Uterus (tissue), 4 donors: ENCODE measurements at places on chromosomes 6 and 20.

GRCh38 chr6:50089911-50090310 is 40.2 kb upstream of the DEFB112 start:
- no peak for DNase-seq
- H3K27me3 ChIP-seq, result no peaks in the 10 kb centered on the region
- no peaks in the 10 kb centered on the region for H3K36me3 ChIP-seq
- H3K4me3 ChIP-seq, result no peak overlapping the region
- no peak overlapping the region for H3K27ac ChIP-seq

GRCh38 chr6:83467620-83468036 is 36.8 kb upstream of the ME1 start:
- DNase-seq, result no peak
- H3K27me3 ChIP-seq, result no peaks in the 10 kb centered on the region
- no peak overlapping the region for H3K27ac ChIP-seq
- H3K4me1 ChIP-seq, result no peaks in the 10 kb centered on the region
- no peaks in the 10 kb centered on the region for H3K36me3 ChIP-seq

DNA sequence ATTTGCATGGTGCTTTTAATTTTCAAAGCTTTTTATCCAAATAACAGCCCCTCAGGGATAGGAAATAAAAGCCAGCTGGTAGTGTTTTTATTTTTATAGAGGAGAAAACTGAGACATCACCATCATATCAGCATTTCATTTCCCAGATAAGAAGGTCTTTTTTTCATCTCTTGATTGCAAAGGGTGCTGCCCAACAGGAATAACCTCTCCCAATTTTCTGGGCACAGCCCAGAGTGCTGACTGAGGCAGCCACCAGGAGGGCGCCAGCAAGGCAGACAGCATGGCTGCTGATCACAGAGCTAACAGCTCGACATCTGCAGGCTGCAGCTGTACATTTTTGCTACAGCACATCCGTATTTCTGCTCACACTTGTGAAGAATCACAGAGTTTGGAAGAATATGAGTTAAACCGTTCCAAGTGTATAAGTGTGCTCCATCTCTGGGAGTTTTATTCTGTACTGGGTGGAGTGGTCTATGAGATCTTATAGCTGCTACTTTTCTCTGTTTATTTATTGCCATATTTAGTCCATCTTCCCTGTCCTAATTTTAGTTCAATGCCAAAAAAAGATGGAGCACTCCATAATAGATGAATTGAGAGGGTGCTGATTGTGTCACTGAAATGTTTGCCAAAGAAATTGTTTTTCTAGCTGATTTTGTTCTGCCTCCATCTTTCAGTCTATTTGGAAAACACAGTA is 85.5 kb upstream of the C20orf144 start:
- H3K36me3 ChIP-seq, result no peaks in the 10 kb centered on the region
- H3K27ac ChIP-seq, result no peak overlapping the region
- no peaks in the 10 kb centered on the region for H3K27me3 ChIP-seq
- DNase-seq, result no peak

DNA sequence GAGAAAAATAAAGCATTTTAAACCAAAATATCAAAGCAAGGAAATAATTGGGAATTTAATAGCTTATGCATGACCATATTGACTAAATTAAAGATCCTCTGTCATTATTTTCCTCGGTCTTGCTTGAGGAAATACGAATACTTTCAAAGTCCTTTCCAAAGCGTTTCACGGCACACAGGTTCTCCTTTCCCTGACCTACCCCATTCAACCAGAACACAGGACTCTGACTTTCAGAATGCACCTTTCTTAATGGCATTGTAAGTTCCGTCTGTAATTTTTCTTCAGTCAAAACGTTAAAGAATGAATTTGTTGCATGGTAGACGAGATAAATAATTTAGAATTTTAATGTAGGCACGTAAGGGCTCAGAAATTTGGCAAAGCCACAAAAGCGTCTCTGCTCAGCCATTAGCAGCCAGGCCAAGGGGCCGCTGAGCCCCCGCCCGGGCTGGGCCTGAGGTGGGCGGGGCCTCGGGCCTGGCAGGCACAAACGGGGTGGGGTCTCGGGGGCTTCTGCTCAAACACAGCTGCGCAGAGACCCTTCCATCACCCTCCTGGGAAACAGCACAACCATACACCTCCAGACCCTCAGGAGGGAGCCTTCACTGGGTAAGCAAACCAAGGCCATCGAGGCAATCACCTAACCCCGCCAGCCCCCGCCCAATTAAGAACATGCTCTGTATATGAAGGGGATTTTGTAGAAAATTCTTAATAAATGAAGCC is 3.4 kb downstream of the NEDD9 start:
- H3K4me1 ChIP-seq, result no peaks in the 10 kb centered on the region
- no peaks in the 10 kb centered on the region for H3K27me3 ChIP-seq
- no peak for DNase-seq
- H3K4me3 ChIP-seq, result peak overlapping the region; percentile 62
- H3K36me3 ChIP-seq, result no peaks in the 10 kb centered on the region
- peak overlapping the region; percentile 88 for H3K27ac ChIP-seq

DNA sequence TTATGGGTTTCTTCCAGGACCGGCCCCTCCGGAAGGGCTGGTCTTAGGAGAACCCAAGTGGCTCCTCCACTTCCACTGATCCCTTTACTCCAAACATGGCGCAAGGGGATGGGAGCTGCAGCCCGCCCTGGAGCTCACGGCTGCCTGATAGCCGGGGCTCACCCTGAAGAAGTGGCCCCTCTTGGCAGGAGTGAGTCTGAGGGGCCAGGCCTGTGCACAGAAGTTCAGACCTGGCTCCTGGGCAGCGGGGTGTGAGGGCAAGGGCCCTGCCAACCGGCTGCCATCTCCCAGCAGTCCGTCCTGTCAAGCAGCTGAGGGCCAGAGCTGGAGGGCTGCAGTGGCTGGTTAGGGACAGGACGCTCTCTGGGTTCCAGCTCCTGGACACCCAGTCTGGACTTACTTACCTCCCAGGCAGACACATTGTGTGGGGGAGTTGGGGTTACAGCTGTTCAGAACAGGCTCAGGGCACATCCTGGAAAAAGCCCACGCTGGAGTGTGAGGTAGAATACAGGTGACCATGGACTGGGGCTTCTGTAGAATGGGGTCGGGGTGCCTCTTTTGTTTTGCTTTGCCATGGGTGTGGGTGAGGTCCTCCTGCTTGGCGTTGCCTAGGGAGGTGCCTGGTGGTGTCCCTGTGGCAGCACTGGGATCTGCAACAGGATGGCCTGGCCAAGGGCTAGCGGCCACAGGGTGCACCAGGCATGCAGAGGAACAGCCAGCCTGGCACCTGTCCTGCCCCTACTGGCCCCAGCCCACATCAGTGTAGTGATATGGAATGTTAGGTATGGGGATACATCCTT is 88.4 kb downstream of the ASXL1 start:
- no peaks in the 10 kb centered on the region for H3K4me1 ChIP-seq
- no peaks in the 10 kb centered on the region for H3K27me3 ChIP-seq
- H3K27ac ChIP-seq, result no peak overlapping the region
- no peak overlapping the region for H3K4me3 ChIP-seq
- H3K36me3 ChIP-seq, result no peaks in the 10 kb centered on the region
- DNase-seq, result no peak
